ENCODE measurements at places on chromosomes 6 and 20. TPM values are rescaled to one million over a fixed set of nuclear protein-coding genes. Genes with fewer than 3 reads are reported as not detected.

Gene ENPP1
- 45.3 TPM for total RNA-seq

Gene KHDRBS2
- total RNA-seq = 5.2 TPM

Gene MEI4
- 0.21 TPM for total RNA-seq

Gene MROH8
- 6.3 TPM for total RNA-seq

Gene GGTLC1
- not detected for total RNA-seq

Gene DDX43
- 0.42 TPM for total RNA-seq

Gene C6orf58
- not detected for total RNA-seq

Gene GSTA2
- not detected for total RNA-seq

Gene REM1
- total RNA-seq = 4.1 TPM

Gene ATP6V1G2
- total RNA-seq = 3.3 TPM

Gene C20orf141
- total RNA-seq = not detected

Gene SYTL3
- total RNA-seq = 4.9 TPM

Gene UBE3D
- 17.3 TPM for total RNA-seq

Gene HS3ST5
- total RNA-seq = 3.7 TPM

Gene OR2W1
- total RNA-seq = not detected

Gene TGM3
- total RNA-seq = not detected

Gene FHL5
- 3.0 TPM for total RNA-seq

Gene RPS6KA2
- 34.7 TPM for total RNA-seq

Gene KCNS1
- 0.21 TPM for total RNA-seq

Gene TUBB1
- total RNA-seq = 0.58 TPM

Gene ADAM33
- 88.2 TPM for total RNA-seq

Gene PTPRK
- total RNA-seq = 134 TPM

Gene KCNQ2
- total RNA-seq = 2.1 TPM

Gene PPP1R3G
- 4.7 TPM for total RNA-seq

Gene ASXL1
- total RNA-seq = 69.6 TPM

Gene ZNF318
- 14.6 TPM for total RNA-seq

Gene RBM24
- total RNA-seq = 18.1 TPM

Gene ELOVL5
- 72.6 TPM for total RNA-seq

Gene MTO1
- total RNA-seq = 28.3 TPM

Gene OLIG3
- not detected for total RNA-seq

Gene OPN5
- total RNA-seq = 0.05 TPM

Gene SEL1L2
- 1.9 TPM for total RNA-seq

Gene HLA-DOA
- total RNA-seq = 2.7 TPM

Gene MMS22L
- total RNA-seq = 32.3 TPM

Gene KCNK5
- total RNA-seq = 2.3 TPM

Gene RHAG
- total RNA-seq = 1.0 TPM

Gene BFSP1
- total RNA-seq = 3.3 TPM

Gene DLL1
- total RNA-seq = 5.9 TPM

Gene MUCL3
- not detected for total RNA-seq

All from urinary bladder (tissue), 4 donors.